ENCODE measurements at places on chromosomes 5 and 9. TPM values are rescaled to one million over a fixed set of nuclear protein-coding genes. Genes with fewer than 3 reads are reported as not detected.
A peak's percentile ranks its signal among the peaks of the same experiment; 100 is the strongest.

DNA sequence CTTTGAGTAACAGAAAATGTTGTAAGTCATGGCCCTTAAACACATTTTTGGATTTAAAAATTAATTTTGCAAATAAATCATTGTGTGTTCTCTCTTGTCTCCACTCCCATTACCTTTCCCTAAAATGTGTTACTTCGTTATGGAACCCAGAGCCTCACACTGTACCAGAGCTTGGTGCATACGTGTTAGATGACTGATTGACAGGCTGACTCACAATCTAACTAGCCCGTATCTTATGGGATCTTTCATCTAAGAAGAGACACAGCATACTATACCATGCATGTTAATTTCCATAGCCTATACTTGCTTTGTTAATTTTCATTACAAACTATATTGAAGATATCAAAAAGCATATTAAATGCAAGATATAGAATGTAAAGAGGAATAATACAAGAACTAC, 87.1 kb downstream of the SPRY4 start:
- no peak for DNase-seq

DNA sequence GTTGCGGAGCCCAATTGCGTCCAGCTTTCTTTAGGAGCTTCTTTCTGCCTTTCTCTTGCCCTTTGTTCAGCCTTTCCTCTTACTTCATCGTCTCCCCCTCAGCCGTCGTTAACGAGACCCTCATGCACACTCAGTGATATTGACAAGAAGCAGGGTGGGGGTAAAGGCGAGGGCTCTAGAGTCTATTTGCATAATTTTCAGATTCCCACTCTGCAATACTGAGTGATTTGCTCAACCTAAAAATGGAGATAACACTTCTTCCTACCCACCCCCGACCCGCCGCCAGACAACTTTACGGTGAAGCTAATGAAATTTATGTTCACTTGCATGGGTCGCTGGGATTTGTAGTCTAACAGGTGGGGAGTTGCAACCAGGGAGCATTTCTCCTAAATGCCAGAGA, 1.3 kb upstream of the TBC1D2 start:
- no peak for DNase-seq

- no peak for DNase-seq
Measured at GRCh38 chr5:175897285-175897684, 25.9 kb downstream of the CPLX2 start.

DNA sequence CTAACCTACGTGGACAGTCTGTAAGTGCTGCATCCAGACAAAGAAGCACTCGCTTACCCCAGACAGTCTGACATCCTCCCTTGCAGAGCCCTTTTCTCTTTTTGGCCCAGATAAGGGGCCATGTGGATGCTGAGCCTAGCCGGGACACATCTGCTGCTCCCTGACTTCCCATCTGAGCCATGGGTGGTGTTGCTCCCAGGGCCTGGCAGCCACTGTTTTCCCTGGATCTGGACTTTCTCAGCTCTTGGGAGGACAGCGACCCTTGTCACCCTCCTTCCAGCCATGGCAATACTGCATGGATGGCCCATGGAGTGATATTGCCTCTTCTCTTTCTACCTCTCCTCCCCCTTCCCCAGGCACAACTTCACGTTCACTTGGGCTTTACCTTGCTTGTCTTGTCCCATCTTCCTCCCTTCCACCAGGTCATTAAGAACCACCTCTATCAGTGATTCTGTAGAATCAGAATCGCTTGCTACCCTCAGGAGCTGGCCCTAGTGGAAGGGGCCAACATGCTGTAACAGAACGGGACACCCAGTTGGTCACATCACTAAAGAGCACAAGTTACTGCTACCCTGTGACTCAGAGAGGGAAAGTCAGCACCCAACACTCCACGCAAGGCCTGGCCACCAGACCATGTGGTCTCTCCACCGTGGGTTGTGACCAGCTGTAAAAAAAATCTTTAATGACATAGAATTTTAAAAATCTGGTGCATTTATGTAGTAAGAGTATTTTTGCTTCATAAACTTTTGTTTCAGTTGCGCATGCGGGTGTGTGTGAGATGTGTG, 4.4 kb downstream of the NEURL1B start:
- no peak for DNase-seq

DNA sequence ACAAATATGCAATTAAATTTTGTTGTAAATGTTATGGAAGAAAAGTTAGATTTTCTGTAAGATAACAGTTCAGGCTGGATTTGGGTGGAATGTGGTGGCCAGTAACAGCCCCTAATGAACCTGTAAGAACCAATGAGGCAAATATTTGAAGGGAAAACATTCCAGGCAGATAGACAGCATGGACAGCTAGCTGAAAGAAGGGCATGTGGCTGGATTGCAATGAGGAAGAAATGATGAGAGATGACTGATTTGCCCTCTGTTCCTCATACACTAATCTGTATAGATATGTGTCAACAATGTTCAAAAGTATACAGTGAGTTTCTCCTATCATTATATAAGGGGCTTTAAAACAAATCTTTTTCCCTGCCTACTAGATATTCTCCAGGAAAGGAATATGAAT, 58.8 kb downstream of the MAN2A1 start:
- no peak for DNase-seq

DNA sequence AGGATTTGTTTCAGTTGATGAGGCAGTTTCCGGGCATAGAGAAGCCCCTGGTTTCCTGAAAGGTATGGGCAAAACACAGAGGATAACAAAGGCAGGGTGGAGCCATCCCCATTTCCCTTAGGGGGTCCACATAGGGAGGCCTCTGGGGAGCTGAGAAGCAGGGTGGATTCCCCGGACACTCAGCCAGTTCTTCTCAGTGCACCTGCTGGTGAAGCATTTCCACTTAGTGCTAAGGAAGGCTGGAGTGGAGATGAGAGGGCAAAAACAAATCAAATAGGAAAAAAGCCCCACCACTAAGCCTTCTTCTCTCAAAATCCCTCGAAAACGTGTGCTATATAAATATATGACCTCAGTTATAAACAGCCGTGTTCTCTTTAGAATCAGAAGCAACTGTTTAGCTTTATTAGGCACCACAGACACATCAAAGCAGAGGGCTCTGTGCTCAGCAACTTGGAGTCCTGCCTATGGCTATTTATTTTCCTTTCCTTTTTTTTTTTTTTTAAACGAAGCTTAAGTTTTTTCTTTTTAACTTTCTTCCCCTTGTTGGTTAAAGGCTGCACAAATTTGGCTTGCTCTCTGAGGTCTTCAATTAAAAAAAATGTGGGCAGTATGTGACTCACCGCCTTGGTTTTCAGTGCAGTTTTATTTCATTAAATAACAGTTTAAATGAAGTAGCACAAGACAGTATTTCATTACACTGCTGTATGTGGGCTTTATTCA, 67.7 kb downstream of the PRDM6 start:
- no peak for DNase-seq

- peak; percentile 93 for DNase-seq
Measured at GRCh38 chr9:130936285-130937117, 2.5 kb downstream of the FIBCD1 start.

DNA sequence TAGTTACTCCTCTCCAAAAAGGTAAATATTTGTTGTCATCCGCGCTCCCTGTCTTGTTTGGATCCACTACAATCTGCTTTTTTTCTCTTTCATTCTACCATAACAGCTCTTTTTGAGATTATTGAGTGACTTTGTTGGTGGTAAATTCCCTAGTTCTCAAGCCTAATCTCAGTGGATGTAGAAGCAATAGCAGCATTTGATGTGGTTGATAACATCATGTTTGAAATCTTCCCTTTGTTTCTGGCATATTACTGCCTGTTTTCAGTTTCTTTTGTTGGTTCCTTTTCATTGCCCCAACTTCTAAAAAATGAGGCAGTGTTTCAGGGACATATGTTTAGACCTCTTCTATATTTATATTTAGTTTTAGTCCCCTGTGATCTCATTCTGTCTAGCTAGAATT, 8.9 kb downstream of the CDC42SE2 start:
- DNase-seq = no peak

GRCh38 chr5:143355710-143356109, 47.8 kb downstream of the NR3C1 start:
- DNase-seq = peak; percentile 65

GRCh38 chr5:167576897-167577296, 714.5 kb upstream of the WWC1 start:
- DNase-seq = no peak

DNA sequence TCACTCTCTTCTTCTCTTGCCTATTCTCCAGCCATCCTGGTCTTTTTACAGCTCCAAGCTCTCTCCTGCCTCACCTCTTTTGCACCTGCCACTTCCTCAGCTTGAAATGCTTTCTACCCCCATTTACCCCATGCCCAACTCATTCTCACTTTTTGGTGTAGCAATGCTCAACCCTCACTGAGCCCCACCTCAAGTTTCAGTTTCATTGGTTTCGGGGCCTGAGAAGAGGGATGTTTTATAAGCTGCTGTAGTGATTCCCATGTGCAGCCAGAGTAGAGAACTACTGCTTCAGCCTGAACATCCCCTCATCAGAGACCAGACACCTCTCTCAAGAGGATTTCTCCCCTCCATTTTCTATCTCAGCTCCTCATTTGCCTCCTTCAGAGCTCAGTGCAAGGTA, 45.2 kb upstream of the FYB1 start:
- DNase-seq = no peak

- no peak for DNase-seq
Measured at GRCh38 chr9:16217943-16218701, 652.3 kb downstream of the BNC2 start.

GRCh38 chr5:74206579-74207550, 433.7 kb downstream of the ENC1 start:
- DNase-seq = peak; percentile 22

Gene APBA1
- 0.55 TPM for total RNA-seq

Gene IL9
- not detected for total RNA-seq

Gene TRIO
- 52.3 TPM for total RNA-seq

Gene PTCH1
- 3.1 TPM for total RNA-seq

Gene PDCD1LG2
- total RNA-seq = not detected
